ENCODE measurements at places on chromosomes 7 and 10. TPM values are rescaled to one million over a fixed set of nuclear protein-coding genes. Genes with fewer than 3 reads are reported as not detected.

DNA sequence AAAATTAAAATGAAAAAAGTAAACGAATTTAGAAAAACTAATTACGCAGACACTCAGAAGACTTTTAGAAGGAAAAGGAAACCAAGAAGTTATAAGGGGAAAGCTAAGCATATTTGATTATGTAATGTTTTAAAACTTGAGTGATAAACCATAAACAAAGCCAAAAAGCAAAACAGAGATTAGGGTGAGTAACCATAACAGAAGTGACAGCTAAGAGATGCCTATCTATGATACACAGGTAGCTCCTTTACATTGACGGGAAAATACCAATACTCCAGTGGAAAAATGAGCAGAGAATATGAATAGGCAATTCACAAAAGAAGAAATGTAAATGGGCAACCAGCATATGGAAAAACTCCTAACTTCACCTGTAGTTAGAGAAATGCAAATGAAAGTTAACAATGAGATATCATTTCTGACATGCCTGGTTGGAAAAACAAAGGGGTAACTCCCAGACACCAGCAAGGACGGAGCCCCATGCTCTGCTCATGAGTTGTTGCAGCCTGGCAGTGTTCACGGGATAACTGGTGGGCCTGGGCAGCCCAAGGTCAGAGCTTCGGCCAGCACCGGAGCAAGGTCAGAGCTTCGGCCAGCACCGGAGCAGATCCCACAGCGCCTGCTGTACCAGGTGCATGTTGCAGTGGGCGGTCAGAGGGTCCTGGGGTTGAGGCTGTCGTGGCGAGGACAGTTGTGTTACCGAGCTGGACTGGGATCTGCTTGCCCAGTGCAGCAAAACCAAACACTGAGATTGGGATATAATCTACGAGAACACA lies 58.9 kb downstream of the ALOX5 start:
- DNase-seq, result no peak

DNA sequence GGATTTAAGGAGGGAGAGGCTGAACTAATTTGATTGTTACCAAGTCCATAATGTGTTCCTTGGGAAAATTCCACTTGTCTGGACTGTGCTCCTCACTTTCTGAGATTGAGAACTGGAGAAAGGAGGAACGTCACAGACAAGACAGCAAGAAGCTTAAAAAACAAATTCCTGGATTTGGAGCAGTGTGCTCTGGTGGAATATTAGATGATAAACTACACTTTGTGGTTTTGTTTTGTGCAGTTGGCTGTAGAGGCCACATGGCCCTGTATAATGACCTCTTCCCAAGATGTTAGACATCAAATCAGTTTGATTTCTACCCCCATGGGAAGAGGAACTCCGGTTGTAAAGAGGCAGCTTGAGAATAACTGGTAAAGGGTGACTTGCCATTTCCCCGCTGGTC lies 421.3 kb upstream of the GALNT17 start:
- no peak for DNase-seq

DNA sequence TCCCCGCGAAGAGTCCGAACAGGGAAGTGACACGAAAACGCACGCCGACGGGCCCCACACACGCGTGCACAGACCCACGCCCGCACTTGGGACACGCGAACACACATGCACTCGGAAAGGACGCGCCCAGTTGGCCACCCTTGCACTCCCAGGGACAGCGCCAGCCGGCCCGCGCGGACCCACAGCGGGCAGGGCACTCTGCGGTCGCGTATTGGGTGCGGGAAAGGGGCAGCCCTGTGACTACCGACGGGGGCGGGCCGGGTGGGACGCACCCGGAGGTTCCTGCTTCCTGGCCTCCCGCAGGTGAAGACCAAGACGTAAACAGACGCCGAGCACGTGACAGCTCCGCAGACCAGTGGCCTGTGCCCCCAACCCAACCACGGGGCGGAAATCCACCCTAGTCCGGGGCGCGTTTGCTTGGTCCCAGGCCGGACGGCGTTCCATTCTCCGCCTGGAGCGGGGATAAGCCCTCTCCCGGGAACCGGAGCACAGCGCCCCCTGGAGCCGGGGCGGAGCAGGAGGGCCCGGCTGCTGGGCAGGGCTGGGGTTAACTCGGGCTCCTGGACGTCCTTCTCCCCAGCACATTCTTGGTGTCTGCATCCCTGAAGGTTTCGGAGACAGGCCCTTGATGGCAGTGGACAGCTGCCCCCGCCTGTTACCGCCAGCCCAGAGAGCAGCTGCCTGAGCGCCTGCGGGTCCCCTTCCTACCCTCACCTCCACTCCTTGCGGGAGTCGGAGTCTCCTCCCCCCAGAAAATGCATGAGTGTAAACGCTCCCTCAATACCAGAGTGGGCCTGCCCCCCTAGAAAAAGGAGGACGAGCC lies 2.0 kb upstream of the LZTS2 start:
- peak; percentile 87 for DNase-seq

DNA sequence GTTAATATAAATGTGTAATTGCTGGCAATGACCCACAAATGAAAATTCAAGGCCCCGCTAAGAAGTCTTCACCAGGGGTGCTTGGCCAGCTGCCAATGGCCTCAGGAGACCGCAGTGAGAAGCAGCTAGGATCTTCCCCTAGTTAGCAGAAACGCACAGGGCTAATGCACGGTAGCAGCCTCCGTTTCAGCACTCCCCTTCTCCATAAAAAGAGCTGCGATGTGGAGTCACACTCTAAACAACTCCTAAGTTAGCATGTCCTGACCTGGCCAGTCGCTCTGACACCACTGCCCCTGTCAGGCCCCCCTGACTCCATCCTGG lies 139.0 kb downstream of the SEPTIN14 start:
- no peak for DNase-seq

- DNase-seq, result no peak
Measured at GRCh38 chr10:112536663-112537062, 89.6 kb downstream of the VTI1A start.

- DNase-seq, result no peak
Measured at GRCh38 chr10:15780353-15781135, 60.8 kb upstream of the ITGA8 start.

DNA sequence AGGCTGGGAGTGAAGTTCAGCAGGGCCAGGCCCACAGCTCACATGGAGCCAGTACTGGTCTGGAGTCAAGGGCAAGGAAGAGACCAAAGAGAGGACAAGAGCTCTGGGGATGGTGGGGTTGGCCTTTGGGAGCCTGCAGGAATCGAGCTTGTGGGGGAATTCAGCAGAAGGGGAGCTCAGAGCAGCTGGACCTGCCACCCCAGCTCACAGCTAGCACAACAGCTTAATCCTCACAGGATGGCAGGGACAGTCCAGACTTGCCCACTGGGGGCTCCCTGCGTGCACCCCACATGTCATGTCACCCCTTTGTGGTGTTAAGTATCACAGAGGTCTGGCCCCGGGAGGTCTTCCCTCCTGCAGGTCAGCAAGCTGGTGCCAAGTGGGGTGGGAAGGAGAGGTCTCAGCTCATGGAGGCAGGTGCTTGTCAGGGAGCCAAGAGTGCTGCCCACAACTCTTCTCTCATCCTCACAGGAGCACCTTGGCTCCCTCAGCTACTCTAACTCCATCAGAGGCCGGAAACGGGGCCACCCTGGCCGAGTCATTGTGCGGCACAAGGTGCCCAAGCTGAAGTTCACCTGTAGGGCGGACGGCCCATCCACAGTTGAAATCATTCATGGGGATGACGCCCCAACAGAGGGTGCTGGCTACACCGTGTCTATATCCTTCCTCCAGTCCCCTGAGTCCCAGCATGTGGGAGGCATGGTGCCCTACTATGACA lies 22.5 kb downstream of the CUZD1 start:
- DNase-seq, result no peak

ASIC3 gene
- total RNA-seq, result 22.3 TPM

FOXI2 gene
- not detected for total RNA-seq

CCDC146 gene
- total RNA-seq, result 4.4 TPM

EVX1 gene
- total RNA-seq, result not detected
